Glutamatergic neuron (in vitro differentiated cells): ENCODE measurements at places on chromosomes 1 and 21. TPM values are rescaled to one million over a fixed set of nuclear protein-coding genes. Genes with fewer than 3 reads are reported as not detected.

GRCh38 chr1:163170975-163171676 lies 31.6 kb downstream of the RGS5 start:
- H3K27ac ChIP-seq, result no peak overlapping the region
- peaks cover 13% of the 10 kb centered on the region for H3K4me1 ChIP-seq
- H3K4me3 ChIP-seq, result no peak overlapping the region
- no peak for DNase-seq

GRCh38 chr1:226763905-226764264 lies 24.8 kb upstream of the ITPKB start:
- no peak overlapping the region for H3K27ac ChIP-seq
- peaks cover 5% of the 10 kb centered on the region for H3K36me3 ChIP-seq
- H3K4me1 ChIP-seq, result peaks cover 1% of the 10 kb centered on the region
- H3K4me3 ChIP-seq, result no peak overlapping the region
- DNase-seq, result no peak
- peaks cover 5% of the 10 kb centered on the region for H3K27me3 ChIP-seq

- peak overlapping the region; percentile 53 for H3K27ac ChIP-seq
- H3K27me3 ChIP-seq, result peaks cover 2% of the 10 kb centered on the region
- DNase-seq, result no peak
Measured at GRCh38 chr1:43691871-43692815, 15.2 kb upstream of the ST3GAL3 start.

- no peaks in the 10 kb centered on the region for H3K4me1 ChIP-seq
- no peak for DNase-seq
- no peaks in the 10 kb centered on the region for H3K36me3 ChIP-seq
Measured at GRCh38 chr1:227450489-227450888, 112.9 kb upstream of the ZNF678 start.

- H3K4me1 ChIP-seq, result peaks cover 36% of the 10 kb centered on the region
- no peak overlapping the region for H3K27ac ChIP-seq
- no peaks in the 10 kb centered on the region for H3K36me3 ChIP-seq
- peaks cover 7% of the 10 kb centered on the region for H3K27me3 ChIP-seq
- peak; percentile 38 for DNase-seq
Measured at GRCh38 chr1:204578867-204579664, 62.9 kb downstream of the MDM4 start.

- no peaks in the 10 kb centered on the region for H3K36me3 ChIP-seq
- H3K4me1 ChIP-seq, result no peaks in the 10 kb centered on the region
- H3K27me3 ChIP-seq, result peaks cover 3% of the 10 kb centered on the region
- H3K4me3 ChIP-seq, result no peak overlapping the region
- H3K27ac ChIP-seq, result no peak overlapping the region
- DNase-seq, result no peak
Measured at GRCh38 chr1:147924813-147925212, 3.4 kb upstream of the GPR89B start.

GRCh38 chr1:67171574-67171955 lies 5.3 kb downstream of the IL23R start:
- no peak overlapping the region for H3K27ac ChIP-seq
- DNase-seq, result no peak
- H3K36me3 ChIP-seq, result no peaks in the 10 kb centered on the region

DNA sequence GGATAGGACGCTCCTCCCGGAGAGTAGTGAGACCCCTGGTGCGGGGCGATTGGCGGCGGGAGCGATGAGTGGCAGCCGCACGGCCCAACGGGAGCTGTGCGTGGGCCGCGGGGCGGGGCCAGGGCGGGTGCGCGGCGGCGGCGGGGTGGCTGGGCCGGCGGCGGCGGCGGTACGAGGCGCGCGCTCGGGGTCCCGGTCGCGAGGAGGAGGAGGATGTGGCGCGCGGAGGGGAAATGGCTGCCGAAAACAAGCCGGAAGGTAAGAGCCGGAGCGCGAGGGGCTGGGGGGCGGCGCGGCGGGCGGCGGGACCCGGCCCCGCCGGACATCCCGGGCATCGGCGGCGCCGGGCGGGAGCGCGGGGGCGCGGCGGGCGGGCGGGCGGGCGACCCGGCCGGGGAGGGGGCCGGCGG lies at the start of gene CAMTA1:
CAMTA1 (plus strand) TSS at position 137 of the 410 bp plus-strand sequence; CDS start at position 214, 77 bp downstream.
- no peaks in the 10 kb centered on the region for H3K36me3 ChIP-seq
- H3K27ac ChIP-seq, result peak within 1 kb of the TSS; percentile 91
- H3K4me1 ChIP-seq, result peaks cover 17% of the 10 kb centered on the region
- peak within 1 kb of the TSS; percentile 98 for H3K4me3 ChIP-seq
- H3K27me3 ChIP-seq, result peaks cover 9% of the 10 kb centered on the region

DR1 gene
- total RNA-seq, result 49.0 TPM

SMCP gene
- total RNA-seq, result not detected

ST6GALNAC3 gene
- 6.5 TPM for total RNA-seq
